ENCODE measurements at places on chromosomes 13 and 19. TPM values are rescaled to one million over a fixed set of nuclear protein-coding genes. Genes with fewer than 3 reads are reported as not detected.

Gene ZNF439
- total RNA-seq: 6.0 TPM

Gene ITGBL1
- total RNA-seq: 285 TPM

Gene METTL21C
- total RNA-seq: not detected

Gene UBE2L5
- total RNA-seq: 0.09 TPM

Gene MAST3
- total RNA-seq: 2.5 TPM

Gene NLRP7
- total RNA-seq: not detected

Gene APLP1
- 3.9 TPM for total RNA-seq

Gene KCNJ14
- total RNA-seq: 0.28 TPM

Gene PTH2
- not detected for total RNA-seq

Gene C19orf38
- 0.09 TPM for total RNA-seq

Data from smooth muscle cell of bladder (primary cell).